Activated CD4-positive, alpha-beta T cell treated with anti-CD3 and anti-CD28 coated beads, Interleukin-2, amount 10 ng/mL, durations not matched to agents 7 days and 5 days (primary cell): ENCODE measurements at places on chromosomes 3 and 15. TPM values are rescaled to one million over a fixed set of nuclear protein-coding genes. Genes with fewer than 3 reads are reported as not detected.

DNA sequence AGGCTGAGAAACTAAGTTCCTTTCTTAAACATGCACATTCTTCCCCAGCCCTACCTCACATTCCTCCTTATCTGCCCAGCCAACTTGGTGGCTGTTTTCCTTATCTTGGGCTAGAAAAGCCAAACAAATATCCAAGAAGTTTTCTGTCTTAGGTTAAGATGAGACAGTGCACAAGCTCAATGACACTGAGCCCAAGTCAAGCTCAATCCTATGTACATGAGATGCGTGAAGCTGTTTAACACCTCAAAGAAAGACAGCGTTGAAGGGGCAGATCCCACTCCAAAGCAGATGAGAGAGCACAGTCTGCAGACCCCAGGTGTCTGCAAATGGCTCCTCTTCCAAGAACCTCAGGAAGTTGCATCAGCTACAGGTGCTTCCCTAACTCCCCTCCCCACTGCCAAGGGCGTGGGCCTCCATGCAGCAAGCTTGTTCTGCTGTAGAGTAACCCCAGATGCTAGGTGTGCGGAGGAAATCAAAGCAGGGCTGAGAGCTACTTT is 16.6 kb downstream of the LRRC2 start:
- H3K27ac ChIP-seq: peak overlapping the region; percentile 51
- H3K27me3 ChIP-seq: peaks cover 17% of the 10 kb centered on the region
- peaks cover 7% of the 10 kb centered on the region for H3K36me3 ChIP-seq
- no peak overlapping the region for H3K4me3 ChIP-seq

The THAP10 gene
- total RNA-seq: not detected

- H3K36me3 ChIP-seq: no peaks in the 10 kb centered on the region
- H3K4me3 ChIP-seq: no peak overlapping the region
- H3K4me1 ChIP-seq: no peaks in the 10 kb centered on the region
- no peak for DNase-seq
These were observed 111.1 kb upstream of the HACD2 start for GRCh38 chr3:123695731-123696640.

The CD200 gene
- 5.2 TPM for total RNA-seq

The FBXW12 gene
- not detected for total RNA-seq

The A4GNT gene
- not detected for total RNA-seq

The LCMT2 gene
- 10.5 TPM for total RNA-seq

GRCh38 chr3:130758624-130759369 is 12.2 kb upstream of the PIK3R4 start:
- no peak overlapping the region for H3K27ac ChIP-seq
- H3K36me3 ChIP-seq: no peaks in the 10 kb centered on the region
- H3K4me1 ChIP-seq: peaks cover 13% of the 10 kb centered on the region
- no peaks in the 10 kb centered on the region for H3K27me3 ChIP-seq
- no peak for DNase-seq
- no peak overlapping the region for H3K4me3 ChIP-seq

GRCh38 chr15:50150349-50150748 is 31.3 kb upstream of the ATP8B4 start:
- DNase-seq: no peak
- no peak overlapping the region for H3K4me3 ChIP-seq
- peaks cover 4% of the 10 kb centered on the region for H3K27me3 ChIP-seq
- H3K4me1 ChIP-seq: peaks cover 13% of the 10 kb centered on the region

The GOLGA6B gene
- not detected for total RNA-seq

The CYP1A2 gene
- total RNA-seq: not detected

The ROPN1 gene
- not detected for total RNA-seq

DNA sequence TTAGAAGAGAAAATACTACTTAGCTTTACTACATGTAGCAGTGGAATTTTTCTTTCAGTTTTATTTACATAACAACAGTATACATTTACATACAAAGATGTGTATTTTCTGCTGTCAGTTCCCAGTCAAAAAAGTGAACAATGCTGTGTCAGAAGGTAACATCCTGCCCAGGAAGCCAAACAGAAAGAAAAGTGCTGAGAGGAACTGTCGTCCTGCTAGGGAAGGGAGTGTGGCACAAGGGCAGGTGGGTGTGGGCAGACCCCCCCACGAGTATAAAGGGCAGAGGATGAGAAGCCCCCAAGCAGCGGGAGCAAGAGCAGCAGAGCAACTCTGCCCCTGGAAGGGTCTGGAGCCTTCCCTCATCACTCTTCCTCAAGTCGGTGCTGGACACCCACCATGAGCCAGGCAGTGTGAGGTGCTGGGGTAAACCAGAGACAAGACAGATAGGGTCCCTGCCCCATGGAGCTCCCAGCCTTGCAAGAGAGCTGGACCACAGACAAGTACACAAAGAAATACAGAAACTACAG is 39.7 kb downstream of the TBC1D2B start:
- H3K36me3 ChIP-seq: peaks cover 61% of the 10 kb centered on the region
- H3K27ac ChIP-seq: peak overlapping the region; percentile 82
- peak overlapping the region; percentile 20 for H3K4me3 ChIP-seq
- no peak for DNase-seq
- H3K27me3 ChIP-seq: no peaks in the 10 kb centered on the region

- no peak overlapping the region for H3K27ac ChIP-seq
- no peak for DNase-seq
- H3K4me3 ChIP-seq: no peak overlapping the region
- H3K36me3 ChIP-seq: peaks cover 8% of the 10 kb centered on the region
- H3K27me3 ChIP-seq: no peaks in the 10 kb centered on the region
- H3K4me1 ChIP-seq: peaks cover 7% of the 10 kb centered on the region
These were observed 110.5 kb downstream of the PGPEP1L start for GRCh38 chr15:98896802-98897732.

DNA sequence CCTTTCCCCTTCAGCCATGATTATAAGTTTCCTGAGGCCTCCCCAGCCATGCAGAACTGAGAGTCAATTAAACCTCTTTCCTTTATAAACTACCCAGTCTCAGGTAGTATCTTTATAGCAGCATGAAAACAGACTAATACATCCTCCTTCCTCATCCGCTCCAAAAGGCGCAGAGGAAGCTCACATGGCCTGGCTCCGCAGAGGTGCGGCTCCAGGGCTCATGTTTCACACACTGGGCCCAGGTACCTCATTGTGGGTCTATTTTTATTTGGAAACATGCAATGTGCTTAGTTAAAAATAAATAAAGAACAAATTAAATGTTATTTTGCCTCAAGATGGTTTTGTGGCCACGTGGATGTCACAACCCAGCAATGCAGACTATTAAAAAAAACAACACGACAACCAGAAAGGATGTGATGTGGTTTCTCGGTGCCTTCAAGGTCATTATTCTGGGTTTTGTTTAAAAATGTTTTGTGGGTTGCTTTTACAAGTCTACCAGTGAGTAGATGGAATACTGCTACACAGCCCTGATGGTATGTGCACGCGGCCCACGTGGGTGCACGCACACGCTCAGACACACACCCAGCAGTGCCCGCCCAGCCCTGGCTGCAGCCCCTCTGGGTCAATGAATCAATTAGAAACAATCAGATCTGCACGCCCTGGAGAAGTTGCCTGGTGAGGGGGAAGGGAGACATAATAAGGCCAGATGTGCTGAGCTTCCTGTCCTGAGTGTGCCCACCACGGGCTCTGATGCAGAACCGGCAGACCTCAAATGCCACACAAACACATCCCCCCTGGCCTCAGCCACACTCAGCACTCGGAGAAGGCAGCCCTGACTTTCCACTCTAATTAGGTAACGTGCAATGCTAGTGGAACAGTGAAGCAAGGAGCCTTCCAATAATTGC is 140.1 kb downstream of the ADAMTS17 start:
- DNase-seq: no peak
- no peaks in the 10 kb centered on the region for H3K36me3 ChIP-seq
- no peak overlapping the region for H3K27ac ChIP-seq

The ST6GAL1 gene
- total RNA-seq: 183 TPM

- no peak for DNase-seq
- H3K27ac ChIP-seq: no peak overlapping the region
- no peak overlapping the region for H3K4me3 ChIP-seq
- peaks cover 2% of the 10 kb centered on the region for H3K36me3 ChIP-seq
- no peaks in the 10 kb centered on the region for H3K4me1 ChIP-seq
These were observed 144.0 kb upstream of the SUCLG2 start for GRCh38 chr3:67798412-67798811.

GRCh38 chr3:66106788-66107187 is 68.1 kb upstream of the MAGI1 start:
- H3K27me3 ChIP-seq: peaks cover 2% of the 10 kb centered on the region
- H3K4me1 ChIP-seq: peaks cover 5% of the 10 kb centered on the region
- DNase-seq: no peak
- no peak overlapping the region for H3K4me3 ChIP-seq
- no peaks in the 10 kb centered on the region for H3K36me3 ChIP-seq
- H3K27ac ChIP-seq: peak overlapping the region; percentile 83

GRCh38 chr15:66749841-66750575 is 48.0 kb downstream of the SMAD6 start:
- DNase-seq: no peak
- no peak overlapping the region for H3K4me3 ChIP-seq
- H3K4me1 ChIP-seq: no peaks in the 10 kb centered on the region
- no peaks in the 10 kb centered on the region for H3K36me3 ChIP-seq
- no peak overlapping the region for H3K27ac ChIP-seq

The ISL2 gene
- 0.54 TPM for total RNA-seq

DNA sequence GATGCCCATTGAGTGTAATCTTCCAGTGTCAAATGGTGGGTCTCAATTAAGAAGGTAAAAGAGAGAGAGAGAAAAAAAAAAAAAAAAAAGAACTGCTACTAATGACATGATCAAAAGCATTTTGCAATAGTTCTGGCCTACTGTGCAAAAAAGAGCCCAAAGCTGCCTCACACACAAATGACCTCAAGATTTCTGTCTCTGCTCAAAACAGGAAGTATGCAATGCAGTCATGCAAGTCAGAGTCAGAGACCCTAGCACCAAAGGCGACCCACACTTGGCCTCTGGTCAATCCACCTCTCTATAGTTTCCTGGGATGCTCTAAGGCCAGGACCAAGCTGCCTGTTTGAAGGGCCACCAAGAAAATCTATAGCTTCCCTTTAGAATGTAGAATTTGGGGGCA is 323.5 kb downstream of the VPS13C start:
- DNase-seq: no peak
- no peaks in the 10 kb centered on the region for H3K36me3 ChIP-seq
- H3K4me3 ChIP-seq: no peak overlapping the region
- H3K4me1 ChIP-seq: no peaks in the 10 kb centered on the region
- no peak overlapping the region for H3K27ac ChIP-seq
- peaks cover 1% of the 10 kb centered on the region for H3K27me3 ChIP-seq

DNA sequence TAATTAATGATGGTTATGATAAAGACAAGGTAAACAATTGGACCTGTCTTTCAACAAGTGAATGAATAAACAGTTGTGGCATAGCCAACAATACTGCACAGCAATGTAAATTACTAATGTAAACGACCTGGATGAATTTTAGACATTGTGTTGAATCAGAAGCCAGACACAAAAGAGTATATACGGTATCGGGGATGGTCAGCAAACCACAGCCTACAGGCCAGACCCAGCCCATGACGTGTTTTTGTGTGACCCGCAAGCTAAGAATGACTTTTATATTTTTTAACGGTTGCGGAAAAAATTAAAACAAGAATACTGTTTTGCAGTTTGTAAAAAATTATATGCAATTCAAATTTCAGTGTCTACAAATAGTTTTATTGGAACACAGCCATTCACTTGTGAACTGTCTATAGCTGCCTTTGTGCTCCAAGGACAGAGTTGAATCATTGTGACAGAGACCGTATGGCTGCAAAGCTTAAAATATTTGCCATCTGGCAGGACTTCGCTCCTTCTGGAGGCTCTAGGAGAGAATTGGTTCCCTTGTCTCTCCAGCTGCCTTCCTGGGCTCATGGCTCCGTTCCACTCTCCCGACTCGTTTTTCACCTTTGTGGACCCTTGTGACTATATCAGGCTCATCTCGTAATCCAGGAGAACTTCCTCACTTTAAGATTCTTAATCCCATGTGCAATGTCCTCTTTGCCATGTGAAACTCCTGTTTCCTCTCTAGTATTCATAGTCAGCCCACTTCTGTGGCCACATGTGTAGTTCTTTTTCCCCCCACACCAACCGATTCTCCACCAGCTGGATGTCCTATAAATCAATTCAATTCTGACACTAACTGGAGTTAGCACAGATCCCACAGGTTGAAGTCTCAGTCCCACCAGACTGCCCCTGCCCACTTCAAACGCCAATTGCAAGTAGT is 72.7 kb downstream of the CMTM8 start:
- H3K27ac ChIP-seq: no peak overlapping the region
- H3K36me3 ChIP-seq: peaks cover 10% of the 10 kb centered on the region
- no peak overlapping the region for H3K4me3 ChIP-seq
- H3K27me3 ChIP-seq: no peaks in the 10 kb centered on the region

GRCh38 chr15:73677146-73677607 is 7.0 kb upstream of the CD276 start:
- H3K4me1 ChIP-seq: peaks cover 2% of the 10 kb centered on the region
- DNase-seq: peak; percentile 60
- peaks cover 36% of the 10 kb centered on the region for H3K27me3 ChIP-seq
- no peak overlapping the region for H3K27ac ChIP-seq

GRCh38 chr15:88394553-88395145 is 72.5 kb downstream of the MRPL46 start:
- no peak for DNase-seq
- H3K4me1 ChIP-seq: no peaks in the 10 kb centered on the region
- H3K4me3 ChIP-seq: no peak overlapping the region

The XCR1 gene
- total RNA-seq: not detected

DNA sequence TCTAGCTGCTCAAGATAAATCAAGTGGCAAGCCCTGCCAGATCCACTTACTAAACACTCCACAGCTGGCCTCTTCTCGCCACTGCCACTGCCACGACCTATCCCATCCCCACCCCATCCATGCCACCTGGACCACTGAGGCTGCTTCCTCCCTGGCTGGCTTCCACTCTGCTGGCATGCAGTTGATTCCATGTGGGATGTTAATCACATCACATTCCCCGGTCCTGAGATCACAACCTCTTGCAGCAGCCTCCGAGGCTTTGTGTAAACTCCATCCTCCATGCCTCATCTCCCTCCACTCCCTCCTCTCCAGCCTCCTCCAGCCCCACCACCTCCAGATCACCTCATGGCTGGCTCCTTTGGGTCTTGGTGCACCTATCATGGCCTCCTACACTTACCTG is 7.7 kb downstream of the NCKIPSD start:
- no peak for DNase-seq
- peaks cover 44% of the 10 kb centered on the region for H3K36me3 ChIP-seq
- H3K27ac ChIP-seq: no peak overlapping the region
- no peak overlapping the region for H3K4me3 ChIP-seq
- H3K27me3 ChIP-seq: no peaks in the 10 kb centered on the region
- peaks cover 27% of the 10 kb centered on the region for H3K4me1 ChIP-seq

The CACNA2D2 gene
- 0.60 TPM for total RNA-seq

The MEX3B gene
- total RNA-seq: 0.99 TPM

DNA sequence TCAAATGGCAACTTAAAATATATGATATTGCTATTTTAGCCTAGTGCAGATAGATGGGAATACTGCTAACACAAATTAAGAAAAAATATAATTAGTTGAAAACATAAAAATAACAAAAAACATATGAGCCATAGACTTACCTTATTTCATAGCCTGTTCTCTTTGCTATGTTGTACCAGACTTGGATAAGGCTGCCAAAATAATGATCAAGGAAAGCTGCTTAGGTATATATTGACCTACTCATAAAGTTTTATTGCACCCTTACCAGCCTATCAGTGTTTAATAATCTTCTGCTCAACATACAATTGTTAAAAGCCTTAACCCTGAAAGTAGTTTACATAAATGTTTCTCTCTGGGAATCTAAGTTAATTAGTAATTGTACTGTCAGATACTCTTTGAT is at the start of gene SI:
TSS of gene SI (minus strand) at position 204 of the 400 bp plus-strand sequence. CDS start 2,484 bp downstream, outside the sequence.
- no peaks in the 10 kb centered on the region for H3K27me3 ChIP-seq
- DNase-seq: no peak
- no peak within 1 kb of the TSS for H3K27ac ChIP-seq
- no peaks in the 10 kb centered on the region for H3K4me1 ChIP-seq

The SLC28A2 gene
- not detected for total RNA-seq

The TRIM42 gene
- total RNA-seq: not detected

The SERPINI2 gene
- total RNA-seq: not detected
